SW480 (cell line): ENCODE measurements at places on chromosomes 6 and 20.

GRCh38 chr20:19351542-19351941 is 139.1 kb downstream of the SLC24A3 start:
- DNase-seq, result no peak

DNA sequence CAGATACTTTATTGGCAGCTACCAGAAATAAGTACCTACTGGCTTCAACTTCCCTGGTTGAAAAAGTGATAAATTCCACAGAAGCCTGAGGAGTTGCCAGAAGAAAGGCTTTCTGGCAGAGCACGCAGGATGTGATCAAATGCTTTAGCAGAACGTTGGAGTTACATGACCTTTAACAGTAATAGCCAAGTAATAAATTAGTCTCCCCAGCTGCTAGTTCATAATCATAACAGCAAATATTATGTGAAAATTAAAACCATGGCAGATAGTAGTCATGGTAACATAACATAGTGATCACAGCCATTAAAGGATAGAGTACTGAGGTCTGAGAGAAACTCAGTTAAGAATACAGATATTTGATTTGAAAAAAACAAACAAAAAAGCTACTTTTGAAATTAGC is 567.7 kb downstream of the ADGRB3 start:
- DNase-seq, result no peak

DNA sequence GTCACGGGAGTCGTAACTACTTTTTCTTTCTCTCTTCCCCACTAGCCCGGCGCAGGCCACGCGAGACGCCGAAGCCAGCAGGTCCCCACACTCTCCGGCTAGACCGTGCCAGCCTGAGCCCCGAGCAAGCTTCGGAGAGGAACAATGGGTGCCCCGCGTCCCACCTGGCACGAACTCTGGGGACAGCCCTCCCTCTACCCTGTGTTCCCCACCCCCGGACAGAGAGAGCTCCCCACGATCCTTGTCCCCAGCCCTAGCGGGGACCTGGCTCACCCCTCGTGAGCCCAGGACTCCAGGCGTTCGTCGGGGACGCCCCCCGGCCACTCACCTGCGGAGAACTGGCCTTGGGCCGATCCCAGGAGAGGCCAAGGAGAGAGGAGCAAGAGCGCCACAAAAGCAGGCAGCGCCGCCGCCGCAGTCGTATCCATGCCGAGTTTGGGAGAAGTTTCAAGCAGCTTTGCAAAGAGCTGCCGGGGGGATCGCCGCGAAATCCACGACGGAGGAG is 416 bp downstream of the PTPRK start:
- peak; percentile 35 for DNase-seq

GRCh38 chr6:24448828-24449525 is 40.4 kb downstream of the GPLD1 start:
- DNase-seq, result no peak

GRCh38 chr20:10728873-10729670 is 55.3 kb upstream of the JAG1 start:
- DNase-seq, result no peak

GRCh38 chr6:165040440-165040839 is 269.0 kb downstream of the C6orf118 start:
- DNase-seq, result no peak

GRCh38 chr20:46270977-46271744 is 37.1 kb downstream of the CDH22 start:
- DNase-seq, result no peak

- DNase-seq, result no peak
These were observed 4.0 kb downstream of the HSPA1B start for GRCh38 chr6:31831350-31832215.

- no peak for DNase-seq
These were observed 10.4 kb downstream of the IGF2R start for GRCh38 chr6:159979136-159979874.
